ENCODE measurements at places on chromosomes 5 and 9.

GRCh38 chr9:1050125-1050895, at the start of gene DMRT2:
Gene DMRT2, plus strand, starts transcription at chr9:1050357. Its CDS starts 1,257 bp downstream, at chr9:1051614.
- no peak for DNase-seq

- no peak for DNase-seq
Measured at GRCh38 chr9:32378496-32378895, 5.9 kb upstream of the ACO1 start.

DNA sequence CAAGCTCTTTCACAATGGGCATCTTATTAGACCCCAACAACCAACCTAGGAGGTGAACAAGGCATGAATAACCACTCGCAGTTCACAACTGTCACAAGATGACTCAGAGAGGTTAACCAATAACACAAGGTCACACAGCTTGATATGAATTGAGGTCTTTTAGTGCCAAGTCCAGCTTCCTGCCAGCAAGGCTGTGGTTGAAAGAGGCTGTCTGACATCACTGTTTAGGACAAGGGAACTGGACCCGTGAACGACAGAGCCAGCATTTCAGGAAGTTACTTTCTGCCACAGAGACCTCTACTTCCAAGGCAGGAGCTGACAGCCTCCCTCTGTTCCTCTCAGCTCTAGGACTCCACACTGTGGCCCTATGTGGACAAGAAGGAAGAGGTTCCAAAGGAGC, 53.4 kb upstream of the ALDH1B1 start:
- no peak for DNase-seq

DNA sequence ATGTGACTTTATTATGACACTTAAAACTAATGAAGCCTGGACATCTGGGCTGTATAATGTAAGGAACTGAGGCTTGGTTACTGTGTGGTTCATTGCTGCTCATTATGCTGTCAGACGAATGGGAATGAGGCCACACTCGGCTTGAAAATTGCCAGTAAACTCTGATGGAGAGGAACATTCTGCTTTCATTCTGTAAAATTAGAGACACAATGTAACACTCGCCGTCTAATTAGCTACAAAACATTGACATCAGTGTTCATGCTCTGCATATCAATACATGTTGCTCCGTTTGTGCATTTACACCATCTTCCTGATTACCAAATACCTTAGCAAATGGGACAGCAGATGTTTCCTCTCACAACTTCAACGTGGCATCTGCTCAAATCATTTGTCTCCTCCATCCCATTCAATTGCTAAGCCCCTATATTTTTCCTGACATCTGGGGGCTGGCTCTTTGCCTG, 133.0 kb downstream of the SLC28A3 start:
- no peak for DNase-seq

GRCh38 chr5:172648013-172648381, 6.9 kb downstream of the NEURL1B start:
- no peak for DNase-seq

GRCh38 chr9:26170190-26170589, 491.9 kb upstream of the TUSC1 start:
- DNase-seq, result no peak

- DNase-seq, result no peak
Measured at GRCh38 chr9:107068581-107068980, 205.6 kb downstream of the ZNF462 start.

GRCh38 chr9:131853434-131853833, 113.6 kb upstream of the RAPGEF1 start:
- DNase-seq, result no peak

DNA sequence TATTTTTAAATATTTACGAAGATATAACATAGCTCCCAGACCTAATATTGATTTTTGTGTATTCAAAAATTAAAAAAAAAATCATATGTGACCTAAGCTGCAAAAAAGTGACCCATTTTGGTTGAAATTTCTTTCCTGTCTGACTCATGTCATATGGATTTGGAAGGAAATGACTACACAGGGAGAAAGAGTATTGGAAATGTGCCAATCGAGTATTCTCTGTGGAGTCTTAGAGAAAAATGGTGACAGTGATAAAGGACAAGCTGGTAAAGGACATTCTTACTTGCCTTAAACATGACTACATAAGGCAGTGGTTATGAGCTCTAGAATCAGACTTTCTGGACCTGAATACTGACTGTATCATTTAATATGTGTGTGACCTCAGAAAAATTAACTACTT, 262.9 kb upstream of the PTPRD start:
- DNase-seq, result no peak

DNA sequence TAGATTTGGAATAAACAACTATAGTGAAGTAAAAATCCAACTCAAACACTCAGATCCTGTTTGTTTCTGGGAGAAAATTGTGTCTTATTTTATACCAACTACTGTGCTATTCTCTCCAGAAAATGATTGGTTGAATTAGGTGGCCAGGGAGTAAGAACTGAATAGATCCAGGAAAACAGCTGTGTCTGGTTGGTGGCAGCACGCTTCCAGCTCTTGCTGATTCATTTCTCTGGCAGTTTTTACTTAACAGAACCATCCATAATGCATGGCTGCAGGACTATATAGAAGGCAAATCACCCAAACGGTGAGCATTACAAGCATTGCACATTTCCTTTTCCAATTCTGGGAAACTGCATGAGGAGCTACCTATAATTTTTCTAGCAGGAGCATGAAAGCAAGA, 29.5 kb downstream of the DMAC1 start:
- no peak for DNase-seq

- DNase-seq, result no peak
Measured at GRCh38 chr9:127497656-127498290, 46.5 kb downstream of the LRSAM1 start.

- no peak for DNase-seq
Measured at GRCh38 chr9:126862104-126862761, 1.8 kb downstream of the ZBTB34 start.

DNA sequence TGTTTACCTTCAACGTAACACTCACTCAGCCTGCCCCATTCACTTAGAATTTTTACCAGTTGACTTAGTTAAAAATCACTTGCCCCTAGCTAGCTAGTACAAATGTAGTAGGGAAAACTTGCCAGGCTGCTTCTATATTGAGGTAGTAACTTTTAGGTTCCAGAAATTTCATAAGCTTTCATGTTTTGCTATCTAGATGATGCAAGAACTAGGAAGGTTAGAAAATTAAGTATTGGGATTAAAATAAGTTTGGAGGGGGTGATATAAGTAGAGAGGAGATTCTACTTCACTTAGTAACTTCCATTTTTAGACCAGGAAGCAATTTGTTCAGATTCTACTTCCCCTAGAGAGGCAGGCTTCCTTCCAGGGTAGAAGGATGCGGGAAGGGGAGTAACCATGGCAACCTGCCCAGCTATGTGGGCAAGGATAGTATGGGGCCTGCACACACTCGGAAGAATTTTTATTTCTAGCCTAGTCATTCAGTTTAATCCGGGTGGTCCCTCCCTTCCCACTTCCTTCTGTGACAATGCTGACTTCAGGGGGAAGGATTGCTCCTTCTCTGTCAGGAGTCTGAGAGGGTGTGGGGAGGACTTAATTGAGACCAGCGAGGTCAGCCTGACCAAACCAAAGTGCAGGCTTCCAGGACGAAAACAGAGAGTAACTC, 4.2 kb downstream of the DAB2 start:
- no peak for DNase-seq

GRCh38 chr5:83715236-83716065, 5.2 kb downstream of the HAPLN1 start:
- no peak for DNase-seq

DNA sequence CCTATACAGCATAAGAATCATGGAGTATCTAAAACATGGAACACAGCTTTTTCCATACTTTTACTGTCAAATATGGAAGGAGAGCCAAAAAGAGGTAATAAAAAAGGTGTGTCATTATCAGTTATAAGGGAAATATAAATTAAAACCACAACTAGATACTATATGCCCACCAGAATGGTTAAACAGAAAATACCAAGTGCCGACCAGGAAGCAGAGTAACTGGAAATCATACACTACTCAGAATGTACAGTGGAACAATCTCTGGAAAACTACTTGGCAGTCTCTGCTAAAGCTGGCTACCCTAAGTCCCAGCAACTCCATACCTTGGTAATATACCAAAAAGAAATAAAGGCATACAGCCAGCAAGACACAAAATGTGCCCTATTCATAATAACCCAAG, 2.4 kb downstream of the PAIP1 start:
- DNase-seq, result no peak

GRCh38 chr9:111925784-111926183, 29.2 kb downstream of the UGCG start:
- no peak for DNase-seq

DNA sequence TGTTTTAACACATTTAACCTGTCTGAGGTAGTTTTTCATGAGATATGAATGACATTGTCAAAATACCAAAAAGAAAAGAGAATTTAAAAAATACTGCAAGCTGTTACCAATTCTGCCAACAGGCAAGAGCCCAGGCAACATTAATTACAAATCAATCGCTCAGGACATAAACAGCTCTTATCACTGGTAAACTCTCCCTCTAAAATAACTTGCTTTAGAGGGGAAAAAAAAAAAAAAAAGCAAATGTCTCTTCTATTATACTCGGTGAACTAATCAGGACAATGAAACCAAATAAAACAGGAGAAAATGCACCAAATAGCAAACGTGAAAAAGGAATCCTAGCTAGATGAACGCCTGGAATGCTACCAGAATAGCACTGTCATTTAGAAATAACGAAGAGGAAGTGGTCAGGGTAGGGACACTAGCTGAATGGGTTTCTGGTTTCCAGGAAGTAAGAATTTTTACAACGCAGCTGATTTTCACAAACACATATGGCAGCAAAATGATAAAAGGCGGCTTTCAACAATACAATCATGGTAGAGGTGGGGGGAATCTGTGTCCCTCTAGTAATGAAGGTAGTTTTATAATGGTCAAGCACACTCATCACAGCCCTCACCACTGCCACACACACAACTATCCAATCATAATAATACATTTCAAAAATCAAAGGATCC, 94.9 kb downstream of the DENND1A start:
- DNase-seq, result no peak

- DNase-seq, result no peak
Measured at GRCh38 chr5:135211083-135211790, 177.2 kb upstream of the PITX1 start.

DNA sequence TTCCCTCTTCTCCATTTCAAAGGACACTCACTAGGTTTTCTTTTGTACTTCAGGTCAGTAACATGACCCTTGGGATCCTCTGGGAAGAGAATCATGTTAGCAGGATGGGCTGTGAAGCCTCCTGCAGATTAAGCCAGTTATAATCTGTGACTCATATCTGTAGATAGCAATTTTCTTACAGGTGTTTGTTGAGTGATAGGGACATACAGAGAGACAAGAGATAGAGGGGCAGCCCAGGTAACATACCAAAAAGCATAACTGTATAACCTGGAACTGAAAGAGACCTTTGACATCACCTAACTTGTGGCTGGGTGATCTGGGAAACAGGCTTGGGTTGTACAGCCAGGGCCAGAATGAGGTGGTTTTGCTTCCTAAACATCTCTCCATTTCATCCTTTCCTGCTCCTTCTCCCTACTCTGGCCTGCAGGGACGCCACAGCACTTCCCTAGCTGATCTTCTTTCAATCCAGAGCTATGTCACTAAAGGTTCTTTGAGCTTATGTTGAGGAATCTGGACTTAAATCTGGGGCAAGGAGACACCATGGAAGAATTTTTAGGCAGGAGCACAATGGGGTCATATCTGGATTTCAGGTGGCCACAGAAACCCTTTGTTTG, 21.0 kb upstream of the PPARGC1B start:
- DNase-seq, result no peak

DNA sequence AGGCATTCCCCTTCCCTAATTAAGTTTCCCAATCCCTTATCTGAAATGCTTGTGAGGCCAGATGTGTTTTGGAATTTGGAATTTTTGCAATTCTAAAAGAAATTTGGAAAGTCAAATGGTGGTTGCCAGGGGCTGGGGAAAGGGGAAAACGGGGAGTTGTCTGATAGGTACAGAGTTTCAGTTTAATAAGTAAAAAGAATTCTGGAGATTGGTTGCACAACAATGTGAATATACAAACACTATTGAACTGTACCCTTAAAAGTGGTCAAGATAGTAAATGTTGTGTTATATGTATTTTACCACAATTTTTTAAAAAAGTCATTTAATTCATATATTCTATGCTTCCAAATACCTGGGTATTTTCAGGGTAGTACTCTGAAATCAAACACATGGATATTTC, 154.5 kb downstream of the ADAMTS12 start:
- no peak for DNase-seq

DNA sequence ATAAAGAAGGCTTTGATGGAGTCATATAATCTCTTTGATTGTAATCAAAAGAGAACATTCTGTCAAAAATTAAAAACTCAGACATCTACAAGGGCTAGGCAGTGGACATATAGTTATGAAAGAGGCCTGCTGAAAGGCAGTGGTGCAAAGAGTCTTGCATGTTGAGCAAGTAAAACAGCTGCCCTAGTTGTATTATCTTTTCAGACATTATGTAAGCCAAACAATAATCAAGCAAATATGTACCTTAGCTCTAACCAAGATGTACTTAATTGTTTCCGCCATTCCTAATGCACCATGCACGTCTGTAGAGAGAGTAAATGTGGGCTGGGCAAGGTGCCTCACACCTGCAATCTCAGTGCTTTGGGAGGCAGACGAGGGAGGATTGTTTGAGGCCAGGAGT, 14.3 kb downstream of the GAPT start:
- no peak for DNase-seq

- no peak for DNase-seq
Measured at GRCh38 chr5:34509392-34509791, 146.7 kb upstream of the RAI14 start.

DNA sequence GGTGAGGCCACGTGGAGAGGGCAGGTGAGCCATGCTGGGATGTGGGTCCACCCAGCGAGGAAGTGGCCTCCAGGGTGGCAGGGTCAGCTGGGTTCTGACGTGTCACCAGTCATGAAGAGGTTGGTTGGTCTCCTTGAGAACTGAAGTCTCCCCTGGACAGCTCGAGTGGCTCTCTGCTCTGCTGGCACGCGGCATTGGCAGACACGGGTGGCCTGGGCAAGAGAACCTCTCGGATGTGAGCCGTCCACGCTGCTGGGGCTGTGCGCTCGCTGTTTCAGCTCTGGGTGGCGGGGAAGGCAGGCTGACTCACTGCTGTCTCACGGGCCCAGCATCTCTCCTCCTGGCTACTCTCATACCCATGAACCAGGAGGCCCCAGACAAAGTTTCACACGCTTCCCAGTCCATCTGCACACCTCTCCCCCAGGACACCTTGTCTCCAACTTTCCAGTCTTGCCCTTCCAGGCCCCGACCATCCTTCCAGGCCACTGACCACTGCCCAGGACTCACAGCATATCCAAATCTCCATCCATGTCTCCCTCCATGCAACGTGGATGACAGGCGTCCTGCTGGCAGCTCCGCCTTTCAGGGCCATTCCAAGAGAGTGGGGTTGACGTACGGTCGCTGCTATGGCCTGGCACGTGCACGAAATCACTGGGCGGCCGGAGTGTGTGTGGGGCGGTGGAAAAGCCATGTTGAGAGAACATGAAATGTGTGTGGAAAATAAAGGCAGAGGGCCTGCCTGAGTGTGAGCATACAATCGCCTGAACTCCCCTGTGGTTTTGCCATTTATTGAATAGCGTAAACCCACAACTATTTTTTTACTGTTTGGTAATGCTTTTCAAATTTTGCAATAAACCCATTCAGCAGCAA, 145.0 kb upstream of the COL5A1 start:
- DNase-seq, result no peak

GRCh38 chr5:168316139-168316578, 24.7 kb downstream of the WWC1 start:
- DNase-seq, result no peak
